Activated naive CD4-positive, alpha-beta T cell treated with Interleukin-2 at 50 U/mL for 16 hours (primary cell): ENCODE measurements at places on chromosomes 7 and 10.

DNA sequence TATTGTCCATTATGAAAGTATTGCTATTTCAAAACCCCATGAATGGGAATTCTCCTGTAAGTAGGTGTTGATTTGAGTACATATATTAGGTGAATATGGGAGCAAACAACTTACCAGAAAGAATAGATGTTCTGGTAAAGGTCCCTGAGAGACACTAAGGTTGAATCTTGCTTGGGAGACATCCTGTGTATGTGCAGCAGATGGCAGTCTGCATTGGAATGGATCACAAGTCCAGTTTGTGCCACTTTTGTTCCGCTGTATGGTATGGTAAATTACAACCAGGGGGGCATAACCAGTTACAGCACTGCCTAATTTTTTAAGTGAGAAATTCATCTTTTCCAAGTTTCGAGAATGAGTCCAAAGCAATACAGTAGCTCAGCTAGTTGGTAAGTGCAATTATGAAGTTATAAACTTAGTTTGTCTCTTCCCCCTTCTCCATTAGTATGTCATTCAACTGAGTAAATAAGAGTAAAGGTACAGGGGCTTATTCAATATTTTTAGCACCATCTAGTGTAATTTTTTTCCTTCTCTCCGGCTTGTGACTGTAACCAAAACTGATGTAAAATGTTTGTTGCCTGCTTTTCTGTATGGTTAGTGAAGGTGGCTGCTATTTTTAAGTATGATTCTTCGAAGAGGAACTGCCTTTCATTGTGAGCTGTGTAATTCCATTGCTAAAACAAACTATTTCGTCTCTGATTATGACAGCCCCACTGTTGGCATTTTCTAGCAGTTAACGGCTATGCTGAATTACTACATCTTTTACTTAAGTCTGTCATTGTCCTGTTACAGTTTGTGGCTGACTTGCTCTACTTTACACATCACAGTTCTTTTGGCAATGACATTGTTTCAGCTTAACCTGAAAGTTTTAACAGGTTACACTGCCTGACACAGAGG lies 2.8 kb downstream of the MCU start:
- DNase-seq = no peak

DNA sequence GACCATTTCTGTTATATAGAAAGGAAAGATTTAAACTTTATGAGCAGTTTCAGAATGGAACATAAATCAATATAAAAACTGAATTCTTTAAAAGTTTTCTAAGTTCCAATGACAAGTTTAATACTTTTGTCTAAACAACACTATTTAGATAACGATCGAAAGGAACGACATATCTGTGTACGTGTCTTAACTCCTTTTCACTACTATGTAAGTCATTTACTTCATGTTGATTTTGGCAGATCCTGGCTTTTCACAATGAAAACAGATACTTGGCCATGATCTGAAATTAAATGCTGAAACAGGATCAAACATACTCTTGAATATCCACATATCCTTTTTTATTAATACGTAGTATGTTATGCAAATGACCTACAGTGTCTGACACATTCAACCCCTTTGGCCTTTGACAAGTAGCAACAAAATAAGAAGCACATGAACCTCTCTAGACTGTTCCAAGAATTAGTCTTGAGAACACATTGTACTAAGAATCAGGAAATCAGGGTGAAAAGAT lies 41.9 kb downstream of the RNLS start:
- no peak for DNase-seq

DNA sequence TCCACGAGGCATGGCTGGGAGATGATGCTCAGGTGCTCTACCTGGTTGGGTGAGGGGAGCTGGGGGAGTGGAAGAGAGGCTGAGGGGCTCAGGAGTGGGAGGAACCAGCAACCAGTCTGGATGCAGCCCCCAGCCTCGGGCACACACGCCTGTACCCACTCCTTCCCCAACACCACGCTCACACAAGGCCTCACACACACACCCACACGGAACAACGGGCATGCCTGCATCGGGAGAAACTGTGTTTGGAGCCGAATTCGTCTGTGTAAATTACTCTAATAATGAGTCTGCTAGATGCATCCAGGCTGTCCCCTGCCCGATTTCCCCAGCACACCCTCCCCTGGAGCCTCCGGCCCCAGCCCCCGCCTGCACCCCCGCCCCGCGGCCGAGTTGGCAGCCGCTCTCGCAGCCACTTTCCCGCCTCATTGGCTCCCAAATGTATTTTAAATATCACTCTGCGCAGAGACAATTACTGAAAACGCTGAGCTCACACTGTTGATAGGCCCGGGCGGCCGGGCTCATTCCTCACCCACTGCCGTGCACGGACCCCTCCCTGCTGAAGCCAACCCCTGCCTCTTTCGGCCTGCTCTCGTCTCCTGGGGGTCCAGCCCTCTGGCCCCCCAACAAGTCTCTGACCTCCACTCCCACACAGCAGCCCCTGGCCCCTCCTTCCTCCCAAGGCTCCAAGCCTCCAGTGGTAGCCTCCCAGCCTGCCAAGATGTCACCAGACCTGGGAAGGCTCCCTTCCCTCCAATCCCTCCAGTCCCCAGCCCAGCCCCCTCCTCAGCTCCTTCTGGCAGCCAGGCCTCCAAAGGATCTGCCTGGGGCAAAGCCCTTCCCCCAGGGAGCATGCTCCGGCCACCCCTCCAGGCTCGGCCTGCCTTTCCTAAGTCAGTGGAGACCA lies 11.1 kb downstream of the H2BK1 start:
- DNase-seq = no peak

DNA sequence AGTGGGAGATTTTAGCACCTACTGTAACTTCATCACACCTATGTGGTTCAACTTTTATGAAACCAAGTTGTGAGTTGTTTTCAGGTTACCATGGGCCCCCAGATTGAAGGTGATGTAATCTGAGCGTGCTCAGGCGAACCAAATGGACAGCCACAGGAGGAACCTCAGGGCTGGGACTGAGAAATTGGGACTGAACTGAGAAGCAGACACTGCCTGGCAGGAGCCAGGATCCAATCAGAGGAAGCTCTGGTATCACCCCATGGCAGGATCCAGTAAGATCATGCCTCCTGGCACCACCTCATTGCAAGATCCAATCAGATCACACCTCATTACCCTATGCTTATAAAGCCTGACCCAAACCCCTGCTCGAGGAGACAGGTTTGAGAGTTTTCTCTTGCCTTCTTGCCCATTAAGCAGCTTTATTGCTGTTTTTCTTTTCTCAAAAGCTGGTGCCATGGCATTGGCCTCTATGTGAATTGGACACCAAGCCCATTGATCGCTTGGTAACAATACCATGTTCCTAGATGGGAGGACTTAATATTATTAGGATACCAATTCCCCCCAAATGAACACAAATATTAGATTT lies 43.2 kb upstream of the GDF10 start:
- DNase-seq = peak; percentile 4

DNA sequence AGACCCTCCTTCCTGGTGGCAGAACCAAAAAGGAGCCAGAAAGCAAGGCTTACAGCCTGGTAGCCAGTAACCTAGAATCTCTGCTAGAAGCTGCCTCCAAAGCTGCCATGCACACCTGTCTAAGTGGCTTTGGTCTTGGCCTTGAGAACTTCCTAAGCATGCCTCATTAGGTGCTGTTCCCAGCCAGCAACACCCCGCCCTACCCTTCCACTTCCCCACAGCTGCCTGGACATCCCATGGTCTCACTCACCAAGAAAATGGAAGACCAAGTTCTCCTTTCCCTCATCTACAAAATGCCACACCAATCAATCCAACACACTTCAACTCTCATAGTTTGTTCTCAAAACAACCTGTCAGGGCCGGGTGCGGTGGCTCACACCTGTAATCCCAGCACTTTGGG lies 4.2 kb downstream of the PSAP start:
- DNase-seq = no peak

DNA sequence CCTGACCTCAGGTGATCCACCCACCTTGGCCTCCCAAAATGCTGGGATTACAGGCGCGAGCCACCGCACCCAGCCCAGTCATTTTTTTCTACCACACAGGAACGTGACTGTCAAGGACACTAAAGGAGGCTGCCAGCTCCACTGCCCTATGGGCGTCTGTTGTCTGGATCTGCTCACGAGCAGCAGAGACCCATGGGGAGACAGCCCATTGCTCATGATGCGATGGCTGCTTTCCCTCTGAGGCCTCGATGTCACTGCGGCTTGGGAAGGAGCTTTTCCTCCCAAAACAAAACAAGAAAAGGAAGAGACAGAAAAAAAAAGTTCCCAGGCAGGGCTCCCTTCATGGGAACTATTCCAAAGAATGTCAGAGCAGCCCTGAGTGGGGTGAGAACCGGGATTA lies 70.5 kb downstream of the DENND2A start:
- no peak for DNase-seq

GRCh38 chr7:25662841-25663800 lies 434.8 kb upstream of the NPVF start:
- DNase-seq = no peak

DNA sequence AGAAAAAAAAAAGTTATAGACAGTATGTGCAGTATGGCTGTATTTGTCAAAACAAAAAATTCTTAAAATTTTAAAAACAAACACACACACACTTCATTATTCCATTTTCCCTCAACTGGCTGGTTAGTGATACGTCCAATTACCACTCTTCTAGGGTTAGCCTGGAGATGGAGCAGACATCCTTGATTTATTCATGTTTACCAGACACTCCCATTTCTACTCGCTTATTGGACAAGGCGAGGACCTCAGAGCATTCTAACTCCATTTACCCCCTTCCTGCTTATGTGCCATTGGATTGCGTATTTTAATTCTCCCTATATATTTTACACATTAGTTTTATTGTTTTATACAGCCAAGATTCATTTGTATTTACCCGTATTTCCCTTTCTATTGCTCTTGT lies 8.5 kb upstream of the CDH23 start:
- no peak for DNase-seq

DNA sequence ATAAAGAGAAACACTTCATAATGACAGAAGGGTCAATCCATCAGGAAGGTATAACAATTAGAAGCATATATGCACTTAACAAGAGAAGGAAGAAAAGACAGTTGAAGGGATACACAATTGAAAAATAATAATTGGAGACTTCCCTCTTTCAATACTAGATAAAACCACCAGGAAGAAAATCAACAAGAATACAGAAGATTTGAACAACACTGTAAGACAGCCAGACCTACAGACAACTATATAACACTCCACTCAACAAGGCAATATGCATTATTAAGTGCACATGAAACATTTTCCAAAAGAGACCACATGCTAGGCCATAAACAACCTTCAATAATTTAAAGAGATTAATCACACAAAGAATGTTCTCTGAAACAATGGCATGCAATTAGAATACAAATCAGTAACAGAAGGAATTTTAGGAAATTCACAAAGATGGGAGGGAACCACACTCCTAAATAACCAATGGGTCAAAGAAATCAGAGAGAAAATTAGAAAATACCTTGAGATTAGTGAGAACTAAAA lies 35.1 kb downstream of the ZNF438 start:
- no peak for DNase-seq
